ENCODE measurements at places on chromosomes 11 and 22. TPM values are rescaled to one million over a fixed set of nuclear protein-coding genes. Genes with fewer than 3 reads are reported as not detected.

The C11orf87 gene
- total RNA-seq = not detected

The DRICH1 gene
- total RNA-seq = not detected

- no peak for DNase-seq
Observed at GRCh38 chr11:56783448-56784041, 35.0 kb upstream of the OR9G4 start.

The P2RY6 gene
- 6.7 TPM for total RNA-seq

GRCh38 chr11:72637926-72638325, 36.3 kb downstream of the PDE2A start:
- DNase-seq = peak; percentile 67

DNA sequence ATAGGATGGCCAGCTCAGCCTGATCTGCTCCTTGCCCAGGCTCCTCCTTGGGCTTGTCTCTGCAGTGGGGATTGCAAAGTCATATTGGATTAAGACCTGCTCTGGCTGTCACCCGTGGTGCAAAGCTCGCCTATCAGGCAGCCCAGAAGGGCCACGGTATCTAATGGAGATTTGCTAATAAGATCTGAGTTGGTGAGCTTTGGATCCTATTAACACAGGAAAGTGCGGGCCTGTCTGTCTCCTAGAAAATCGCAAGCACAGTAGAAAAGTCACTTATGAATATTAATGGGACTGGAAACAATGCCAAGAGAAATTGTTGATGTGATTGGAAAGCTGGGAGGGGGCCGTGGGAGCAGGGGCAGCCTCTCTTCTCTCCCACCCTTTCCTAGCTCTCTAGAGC, 72.8 kb downstream of the CHST1 start:
- no peak for DNase-seq

The CENPM gene
- 60.6 TPM for total RNA-seq

- DNase-seq = peak; percentile 26
Observed at GRCh38 chr11:58788355-58789023, 56.0 kb downstream of the GLYATL2 start.

- no peak for DNase-seq
Observed at GRCh38 chr22:45991098-45991497, 14.1 kb upstream of the WNT7B start.

- no peak for DNase-seq
Observed at GRCh38 chr11:21814169-21814568, 378.7 kb upstream of the ANO5 start.

DNA sequence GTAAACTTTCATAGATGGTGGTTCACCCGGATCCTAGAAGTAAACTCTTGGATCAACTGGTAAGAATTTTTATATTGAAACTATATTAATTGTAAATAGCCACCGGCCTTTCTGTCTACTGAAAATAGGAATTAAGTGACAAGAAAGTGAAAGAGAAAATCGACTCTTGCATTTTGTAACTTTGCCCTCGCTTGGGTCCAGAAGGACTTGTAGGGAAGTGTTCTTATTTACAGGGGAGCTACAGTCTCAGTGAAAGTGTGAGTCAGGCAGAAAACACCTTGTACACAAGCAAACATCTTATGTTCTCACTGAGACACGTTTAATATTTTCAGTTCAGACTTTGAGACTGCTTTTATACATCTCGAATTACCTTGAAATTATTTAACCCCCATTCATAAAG, 238.9 kb downstream of the BLID start:
- no peak for DNase-seq

DNA sequence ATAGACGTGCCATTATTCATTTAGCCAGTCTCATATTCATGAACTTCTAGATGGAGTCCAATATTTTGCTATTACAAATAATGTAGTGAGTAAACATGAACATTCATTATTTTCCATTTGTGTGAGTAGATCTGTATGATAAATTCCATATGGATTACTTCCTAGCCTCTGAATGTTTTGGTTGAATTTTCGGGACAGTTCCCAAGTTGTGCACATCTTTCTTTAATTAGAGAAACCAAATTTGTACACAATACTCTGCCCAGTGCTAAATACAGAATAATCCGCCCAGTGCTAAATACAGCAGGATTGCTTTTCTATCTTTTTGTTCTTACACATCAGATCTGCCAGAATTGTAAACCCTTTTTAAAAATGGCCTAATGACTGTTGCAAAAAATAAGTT, 17.1 kb upstream of the APLP2 start:
- no peak for DNase-seq

The OR5T3 gene
- not detected for total RNA-seq

The PRR14L gene
- total RNA-seq = 3.5 TPM

DNA sequence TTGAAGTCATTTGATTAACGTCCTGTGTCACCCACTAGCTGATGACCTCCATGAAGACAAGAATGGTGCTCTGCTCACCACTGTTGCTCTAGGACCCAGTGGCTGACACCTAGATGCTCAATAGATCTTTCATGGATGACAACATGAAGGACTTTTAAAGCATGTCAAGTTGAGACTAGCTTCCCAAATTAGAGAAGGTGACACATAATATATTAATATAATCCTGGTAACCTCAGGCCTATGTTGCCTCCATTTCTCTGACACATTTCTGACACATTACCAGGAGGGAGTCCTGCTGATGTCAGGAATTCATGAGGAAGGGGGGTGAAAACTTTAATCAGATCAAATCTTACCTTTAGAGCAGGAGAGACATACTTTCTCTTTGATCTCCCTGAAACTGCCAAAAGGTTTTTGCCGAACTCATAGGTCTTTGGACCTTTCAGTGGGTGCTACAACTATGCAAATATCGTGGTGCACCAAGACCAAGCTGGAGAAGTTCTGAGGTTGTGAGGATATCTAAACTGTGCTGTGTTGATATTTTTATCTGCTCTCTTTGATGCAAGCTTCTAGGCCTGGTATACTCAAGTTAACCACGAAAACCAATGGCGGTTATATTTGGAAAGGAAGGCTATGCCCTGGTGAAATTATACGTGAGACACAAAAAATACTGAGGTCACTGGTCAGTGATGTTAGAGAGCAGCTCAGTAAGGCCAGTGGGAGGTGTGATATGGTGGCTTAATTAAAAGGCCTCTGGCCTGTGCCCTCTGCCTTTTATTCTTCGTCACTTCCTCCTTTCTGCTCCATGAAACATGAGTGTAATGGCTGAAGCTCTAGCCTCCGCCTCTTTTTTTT, 13.2 kb upstream of the AMPD3 start:
- no peak for DNase-seq
